T-cell (primary cell): ENCODE measurements at places on chromosomes 2 and 18.
A peak's percentile ranks its signal among the peaks of the same experiment; 100 is the strongest.

GRCh38 chr2:73091164-73091563, 19.7 kb upstream of the SFXN5 start:
- no peaks in the 10 kb centered on the region for H3K4me1 ChIP-seq
- no peak for DNase-seq
- H3K36me3 ChIP-seq, result no peaks in the 10 kb centered on the region
- no peak overlapping the region for H3K4me3 ChIP-seq
- H3K27ac ChIP-seq, result no peak overlapping the region
- no peaks in the 10 kb centered on the region for H3K27me3 ChIP-seq

GRCh38 chr2:10019602-10020400, 23.5 kb upstream of the KLF11 start:
- H3K4me1 ChIP-seq, result no peaks in the 10 kb centered on the region
- H3K27ac ChIP-seq, result no peak overlapping the region
- no peaks in the 10 kb centered on the region for H3K27me3 ChIP-seq
- H3K4me3 ChIP-seq, result no peak overlapping the region
- DNase-seq, result no peak

- peak overlapping the region; percentile 23 for H3K4me3 ChIP-seq
These were observed 104.5 kb downstream of the HDAC4 start for GRCh38 chr2:239296020-239296932.

DNA sequence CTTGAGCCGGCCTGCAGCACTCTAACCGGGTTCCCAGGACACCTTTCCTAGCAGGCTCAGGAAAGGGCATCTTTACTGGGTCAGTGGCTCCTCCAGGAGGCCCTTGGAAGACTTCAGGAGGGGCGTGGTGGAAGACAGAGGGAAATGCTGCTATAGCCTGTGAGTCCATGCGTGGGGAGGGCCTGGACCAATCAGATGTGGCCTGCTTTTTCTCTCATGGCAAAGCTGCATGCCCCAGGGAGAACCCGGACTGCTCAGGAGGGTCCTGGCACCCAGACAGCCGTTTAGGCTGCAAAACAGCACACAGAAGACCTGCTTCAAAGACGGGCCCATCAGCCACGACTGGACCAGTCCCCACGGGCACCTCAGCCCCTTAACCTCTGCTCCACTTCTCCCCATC, 84.4 kb downstream of the EIPR1 start:
- H3K4me1 ChIP-seq, result no peaks in the 10 kb centered on the region
- no peak overlapping the region for H3K4me3 ChIP-seq
- DNase-seq, result no peak
- H3K36me3 ChIP-seq, result no peaks in the 10 kb centered on the region

DNA sequence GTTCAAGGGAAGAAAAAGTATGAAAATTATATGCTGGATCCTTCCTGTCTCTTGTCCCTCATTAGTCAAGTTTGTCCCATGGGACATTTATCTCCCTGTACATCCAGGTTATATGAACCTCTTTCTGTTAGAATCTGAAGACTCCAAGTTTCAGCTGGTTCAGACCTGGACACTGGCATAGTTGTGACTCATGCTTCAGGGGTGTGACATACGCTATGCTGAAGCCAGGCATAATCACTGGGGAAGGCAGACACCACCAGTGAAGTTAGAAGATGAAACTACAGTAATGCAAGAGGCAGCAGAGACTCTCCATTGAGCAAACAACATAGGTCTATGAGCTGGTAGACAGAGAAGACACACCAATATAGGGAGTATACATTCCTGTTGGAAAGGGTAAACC, 269.7 kb upstream of the SLC8A1 start:
- no peaks in the 10 kb centered on the region for H3K4me1 ChIP-seq
- no peak overlapping the region for H3K27ac ChIP-seq
- H3K36me3 ChIP-seq, result no peaks in the 10 kb centered on the region
- no peak for DNase-seq
- no peak overlapping the region for H3K4me3 ChIP-seq

GRCh38 chr2:27407798-27408491, 1.4 kb downstream of the PPM1G start:
- no peak for DNase-seq
- peaks cover 21% of the 10 kb centered on the region for H3K4me1 ChIP-seq
- no peaks in the 10 kb centered on the region for H3K27me3 ChIP-seq
- H3K36me3 ChIP-seq, result no peaks in the 10 kb centered on the region

- no peak for DNase-seq
- H3K4me1 ChIP-seq, result peaks cover 5% of the 10 kb centered on the region
- no peaks in the 10 kb centered on the region for H3K27me3 ChIP-seq
- no peak overlapping the region for H3K4me3 ChIP-seq
- H3K27ac ChIP-seq, result no peak overlapping the region
These were observed 73.8 kb downstream of the TRABD2A start for GRCh38 chr2:84807063-84807485.

GRCh38 chr2:129721846-129722245, 257.6 kb upstream of the RAB6C start:
- no peaks in the 10 kb centered on the region for H3K36me3 ChIP-seq
- no peak overlapping the region for H3K27ac ChIP-seq
- no peak for DNase-seq
- H3K4me1 ChIP-seq, result no peaks in the 10 kb centered on the region
- H3K27me3 ChIP-seq, result peaks cover 12% of the 10 kb centered on the region
- no peak overlapping the region for H3K4me3 ChIP-seq

GRCh38 chr2:1873343-1873742, 129.0 kb upstream of the PXDN start:
- H3K27me3 ChIP-seq, result no peaks in the 10 kb centered on the region
- H3K36me3 ChIP-seq, result no peaks in the 10 kb centered on the region
- no peak overlapping the region for H3K27ac ChIP-seq
- no peaks in the 10 kb centered on the region for H3K4me1 ChIP-seq
- no peak for DNase-seq
- no peak overlapping the region for H3K4me3 ChIP-seq

GRCh38 chr2:15177103-15177502, 384.0 kb downstream of the NBAS start:
- H3K36me3 ChIP-seq, result peaks cover 2% of the 10 kb centered on the region
- no peak overlapping the region for H3K27ac ChIP-seq
- DNase-seq, result peak; percentile 50
- peaks cover 17% of the 10 kb centered on the region for H3K4me1 ChIP-seq
- H3K4me3 ChIP-seq, result no peak overlapping the region
- no peaks in the 10 kb centered on the region for H3K27me3 ChIP-seq

- H3K36me3 ChIP-seq, result no peaks in the 10 kb centered on the region
- H3K4me3 ChIP-seq, result peak overlapping the region; percentile 51
- H3K4me1 ChIP-seq, result peaks cover 11% of the 10 kb centered on the region
- no peak overlapping the region for H3K27ac ChIP-seq
- H3K27me3 ChIP-seq, result peaks cover 17% of the 10 kb centered on the region
- DNase-seq, result no peak
These were observed 464 bp downstream of the COL4A4 start for GRCh38 chr2:227163485-227163997.

- no peak overlapping the region for H3K4me3 ChIP-seq
- no peaks in the 10 kb centered on the region for H3K36me3 ChIP-seq
- no peaks in the 10 kb centered on the region for H3K27me3 ChIP-seq
- no peak overlapping the region for H3K27ac ChIP-seq
These were observed 258.0 kb downstream of the DPP10 start for GRCh38 chr2:114700440-114700839.

DNA sequence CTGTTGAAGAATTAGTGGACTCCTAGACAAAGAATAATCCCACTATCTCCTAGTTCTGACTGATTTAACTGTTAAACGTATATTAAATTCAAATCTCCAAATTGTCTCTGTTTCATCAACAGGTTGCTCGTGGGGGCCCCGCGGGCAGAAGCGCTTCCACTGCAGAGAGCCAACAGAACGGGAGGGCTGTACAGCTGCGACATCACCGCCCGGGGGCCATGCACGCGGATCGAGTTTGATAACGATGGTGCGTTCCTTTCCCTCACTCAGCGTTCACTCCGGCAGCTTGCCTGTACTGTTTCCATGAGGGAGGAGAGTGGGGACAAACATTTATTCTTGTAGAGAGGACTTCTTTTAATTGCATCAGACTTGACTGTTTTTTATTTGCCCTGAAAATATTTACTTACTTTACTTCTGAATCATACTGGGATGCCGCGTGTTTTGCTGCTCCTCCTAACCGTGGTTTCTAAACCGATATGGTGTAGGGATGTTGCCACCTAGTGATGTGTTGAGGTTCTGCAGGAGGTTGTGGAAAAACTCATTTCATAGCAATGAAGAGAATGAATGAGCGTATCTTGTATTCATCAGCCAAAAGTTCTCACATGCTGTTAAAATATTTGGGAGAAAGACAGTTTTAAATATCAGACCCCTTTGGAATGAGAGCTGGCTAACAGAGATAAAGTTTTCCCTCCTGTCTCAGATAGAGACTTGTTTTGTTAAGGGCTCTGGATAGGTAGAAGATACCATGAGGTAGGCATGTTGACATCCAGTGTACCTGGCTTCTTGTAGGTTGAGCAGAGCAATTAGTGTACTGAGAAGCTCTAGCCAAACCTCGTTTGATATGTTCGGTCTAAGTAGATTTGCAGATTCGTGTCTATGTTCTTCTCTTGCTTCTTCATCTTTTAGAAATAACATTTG, 38.3 kb downstream of the ITGA6 start:
- H3K27me3 ChIP-seq, result no peaks in the 10 kb centered on the region
- peaks cover 47% of the 10 kb centered on the region for H3K4me1 ChIP-seq
- peaks cover 2% of the 10 kb centered on the region for H3K36me3 ChIP-seq
- DNase-seq, result peak; percentile 42
- H3K4me3 ChIP-seq, result no peak overlapping the region
- H3K27ac ChIP-seq, result peak overlapping the region; percentile 66

- peaks cover 14% of the 10 kb centered on the region for H3K4me1 ChIP-seq
- H3K4me3 ChIP-seq, result no peak overlapping the region
- H3K27me3 ChIP-seq, result no peaks in the 10 kb centered on the region
- DNase-seq, result no peak
- no peaks in the 10 kb centered on the region for H3K36me3 ChIP-seq
- H3K27ac ChIP-seq, result no peak overlapping the region
These were observed 28.9 kb upstream of the SEMA4C start for GRCh38 chr2:96898641-96899412.

- no peaks in the 10 kb centered on the region for H3K36me3 ChIP-seq
- peaks cover 12% of the 10 kb centered on the region for H3K4me1 ChIP-seq
- H3K27me3 ChIP-seq, result peaks cover 24% of the 10 kb centered on the region
- DNase-seq, result peak; percentile 6
These were observed at the start of gene ADD2 for GRCh38 chr2:70767699-70768589. TSS of gene ADD2 (minus strand) at chr2:70768200. CDS start at chr2:70706408, 61,792 bp downstream.

DNA sequence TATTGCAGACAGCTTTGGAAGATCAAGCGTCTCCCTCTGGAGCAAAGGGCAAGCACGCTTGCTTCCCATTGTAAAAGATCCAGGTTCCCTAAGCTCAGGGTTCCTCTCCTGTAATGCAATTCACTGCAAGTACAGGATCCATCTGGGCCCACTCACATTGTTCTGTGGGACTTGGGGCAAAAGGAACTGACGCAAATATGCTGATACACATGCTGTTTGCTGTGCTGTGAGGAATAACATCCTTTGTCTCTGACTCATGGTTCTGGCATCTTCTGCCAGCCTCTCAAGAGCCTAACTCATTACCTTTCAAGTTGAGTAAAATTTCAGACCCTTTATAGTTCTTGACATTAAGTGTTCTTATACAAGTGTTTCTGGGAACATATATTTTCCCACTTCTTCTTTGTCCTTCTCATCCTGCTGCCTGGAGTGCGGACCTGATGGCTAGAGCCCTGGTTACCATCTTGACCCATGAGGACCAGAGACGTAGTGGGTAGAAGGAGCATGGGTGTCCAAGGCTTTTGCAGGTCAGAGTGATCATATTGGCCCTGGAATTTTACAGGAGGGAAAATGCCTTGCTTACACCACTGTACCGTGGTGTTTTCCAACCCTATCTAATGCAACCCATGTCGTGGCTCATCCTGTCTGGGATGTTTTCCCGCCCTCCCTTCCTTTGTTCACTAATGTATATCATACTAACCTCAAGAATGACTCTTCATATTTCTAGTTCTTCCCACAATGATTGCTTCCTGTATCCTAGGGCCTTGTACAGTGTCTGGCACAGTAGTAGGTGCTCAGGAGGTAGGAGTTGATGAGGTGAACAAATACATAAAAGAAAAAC, 145.7 kb upstream of the GLI2 start:
- H3K4me1 ChIP-seq, result no peaks in the 10 kb centered on the region
- H3K27me3 ChIP-seq, result peaks cover 50% of the 10 kb centered on the region
- H3K4me3 ChIP-seq, result no peak overlapping the region
- H3K36me3 ChIP-seq, result no peaks in the 10 kb centered on the region

- H3K4me1 ChIP-seq, result no peaks in the 10 kb centered on the region
- H3K27me3 ChIP-seq, result no peaks in the 10 kb centered on the region
- H3K36me3 ChIP-seq, result no peaks in the 10 kb centered on the region
- DNase-seq, result no peak
- H3K27ac ChIP-seq, result no peak overlapping the region
These were observed 74.5 kb downstream of the DTNB start for GRCh38 chr2:25598911-25599310.

DNA sequence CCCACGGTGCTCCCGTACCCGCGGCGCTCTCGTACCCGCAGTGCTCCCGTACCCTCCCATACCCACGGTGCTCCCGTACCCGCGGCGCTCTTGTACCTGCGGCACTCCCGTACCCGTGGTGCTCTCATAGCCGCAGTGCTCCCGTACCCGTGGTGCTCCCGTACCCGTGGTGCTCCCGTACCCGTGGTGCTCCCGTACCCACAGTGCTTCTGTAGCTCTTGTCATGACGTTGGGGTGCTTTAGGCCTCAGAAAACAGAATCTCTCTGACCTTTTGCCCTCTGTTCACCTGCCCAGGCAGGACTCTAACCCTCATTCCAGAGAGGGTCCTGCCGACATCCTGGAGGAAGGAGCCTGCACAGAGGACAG, 35.3 kb downstream of the SLC66A2 start:
- H3K4me3 ChIP-seq, result no peak overlapping the region
- peaks cover 13% of the 10 kb centered on the region for H3K36me3 ChIP-seq
- DNase-seq, result no peak
- H3K27me3 ChIP-seq, result no peaks in the 10 kb centered on the region
- H3K27ac ChIP-seq, result no peak overlapping the region

DNA sequence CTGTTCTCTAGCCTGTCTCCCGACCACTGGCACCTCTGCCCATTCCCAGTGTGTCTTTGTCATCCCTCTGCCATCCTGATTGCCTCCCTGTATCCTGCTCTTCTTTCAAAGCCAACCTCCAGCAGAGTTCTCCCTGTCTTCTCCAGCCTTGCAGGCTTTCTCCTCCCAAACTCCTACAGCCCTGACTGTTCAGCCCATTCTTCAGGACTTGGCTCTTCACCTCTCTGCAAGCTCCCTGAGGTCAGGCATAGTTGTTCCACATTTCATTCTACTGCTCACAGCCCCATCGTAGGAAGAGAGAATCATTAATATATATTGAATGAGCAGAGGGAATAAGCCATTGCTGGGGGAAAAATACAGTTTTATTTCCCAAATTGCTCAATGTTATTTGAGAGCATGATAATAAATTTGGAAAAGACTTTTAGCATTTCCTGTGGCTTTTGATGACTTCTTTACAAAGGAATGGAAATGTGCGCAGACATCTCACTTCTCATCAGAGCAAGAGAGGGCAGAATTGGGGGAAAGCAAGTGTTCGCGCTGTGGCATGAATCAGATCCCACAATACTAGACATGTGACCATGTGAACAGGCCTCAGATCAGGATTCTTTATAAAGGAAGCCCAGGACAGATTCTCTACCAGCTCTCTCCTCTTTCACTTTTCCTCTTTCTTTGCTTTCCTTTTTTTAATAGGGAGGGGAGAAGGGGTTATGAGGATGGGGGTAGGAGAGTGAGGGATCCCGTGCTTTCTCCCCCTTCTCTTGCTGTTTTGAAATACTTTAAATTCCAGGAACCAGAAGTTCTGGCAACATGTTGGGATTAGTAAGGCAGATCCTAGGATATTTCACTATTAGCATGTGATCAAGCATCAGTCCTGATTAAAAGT, 37.4 kb downstream of the EPAS1 start:
- H3K27ac ChIP-seq, result no peak overlapping the region
- no peak for DNase-seq
- H3K36me3 ChIP-seq, result no peaks in the 10 kb centered on the region
- no peaks in the 10 kb centered on the region for H3K27me3 ChIP-seq
- no peak overlapping the region for H3K4me3 ChIP-seq
- H3K4me1 ChIP-seq, result peaks cover 7% of the 10 kb centered on the region
